ENCODE measurements at places on chromosomes 13 and 19.

- DNase-seq = peak; percentile 52
These were observed 6.7 kb downstream of the RGCC start for GRCh38 chr13:41463838-41464602.

- DNase-seq = no peak
These were observed 323.8 kb downstream of the LMO7 start for GRCh38 chr13:75959861-75960481.

- no peak for DNase-seq
These were observed 87.3 kb upstream of the FARP1 start for GRCh38 chr13:98055623-98056022.

DNA sequence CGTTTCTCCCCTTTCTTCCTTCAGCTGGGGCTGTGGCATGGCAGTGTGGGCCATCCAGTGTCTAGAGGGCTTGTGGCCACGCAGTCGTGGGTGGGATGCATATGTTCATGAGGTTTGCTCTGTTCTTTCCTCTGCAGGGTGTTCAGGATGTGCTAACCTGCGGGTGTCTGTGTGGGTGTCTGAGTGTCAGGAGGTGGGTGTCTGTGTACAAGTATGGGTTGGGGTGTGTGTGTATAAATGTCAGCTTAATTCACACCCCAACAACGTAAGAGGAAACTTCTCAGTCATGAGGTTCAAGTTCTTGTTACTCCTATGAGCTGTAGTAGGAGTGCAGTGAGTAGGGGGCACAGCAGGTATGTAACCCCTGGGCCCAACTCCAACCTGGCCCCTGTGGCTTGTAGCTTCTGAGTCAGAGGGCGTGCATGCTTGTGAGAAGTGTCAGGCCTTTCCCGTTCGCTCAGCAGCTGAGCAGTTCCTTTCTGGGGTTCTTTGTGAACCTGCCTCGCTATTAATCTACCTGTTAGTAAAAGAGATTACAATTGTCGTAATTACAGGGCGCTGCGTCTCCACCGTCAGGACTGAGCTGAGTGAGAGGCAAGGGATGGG is 49.1 kb downstream of the NFIX start:
- peak; percentile 31 for DNase-seq

GRCh38 chr19:51497666-51498065 is 3.9 kb downstream of the SIGLEC12 start:
- no peak for DNase-seq

GRCh38 chr19:15684828-15685227 is 11.9 kb downstream of the CYP4F12 start:
- DNase-seq = no peak

GRCh38 chr19:2578901-2579677 is 103.2 kb downstream of the GADD45B start:
- peak; percentile 26 for DNase-seq

Data from stimulated activated CD8-positive, alpha-beta memory T cell treated with anti-CD3 and anti-CD28 coated beads, Interleukin-15, amount 100 ng/mL, for 48 hours (primary cell).